Foreskin keratinocyte (primary cell): ENCODE measurements at places on chromosomes 4 and X. TPM values are rescaled to one million over a fixed set of nuclear protein-coding genes. Genes with fewer than 3 reads are reported as not detected.
A peak's percentile ranks its signal among the peaks of the same experiment; 100 is the strongest.

Gene BEX5
- polyA plus RNA-seq = 1.1 TPM in 2 replicates

GRCh38 chrX:14427614-14428013, 101.7 kb upstream of the GLRA2 start:
- DNase-seq = no peak

DNA sequence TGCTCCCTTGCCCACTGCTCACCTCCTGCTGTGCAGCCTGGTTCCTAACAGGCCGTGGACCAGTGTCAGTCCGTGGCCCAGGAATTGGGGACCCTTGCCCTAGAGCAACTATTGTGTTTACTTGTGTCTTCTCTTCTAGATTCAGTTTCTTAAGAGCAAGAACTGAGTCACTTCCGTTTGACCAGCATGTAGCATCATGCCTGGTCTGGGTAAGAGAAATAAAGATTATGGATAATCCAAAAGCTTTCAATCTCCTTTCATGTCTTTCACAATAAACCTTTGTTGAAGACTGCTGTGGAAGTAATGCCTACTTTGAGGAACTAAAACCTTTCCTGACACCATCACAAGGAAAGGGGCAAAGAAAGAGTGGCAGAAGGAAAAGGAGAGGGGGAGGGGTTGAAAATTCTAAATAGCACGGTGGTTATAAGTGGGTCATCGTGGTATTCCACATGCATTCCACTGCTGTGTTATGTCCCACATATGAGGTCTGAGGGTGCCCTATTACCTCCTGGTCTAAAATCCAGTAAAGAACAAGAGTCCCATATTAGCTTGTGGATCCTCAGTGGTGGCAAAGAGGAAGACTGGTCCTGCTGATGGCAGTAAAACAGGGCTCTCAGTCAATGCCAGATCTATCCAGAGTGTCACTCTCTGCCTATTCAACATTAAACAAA, 133.4 kb downstream of the RASL11B start:
- no peak for DNase-seq

GRCh38 chr4:159829184-159829583, 726.3 kb downstream of the RAPGEF2 start:
- DNase-seq = no peak

- peak; percentile 0 for DNase-seq
Measured at GRCh38 chr4:139704915-139705485, 39.4 kb downstream of the MGST2 start.

GRCh38 chr4:18954538-18954937, 933.0 kb upstream of the LCORL start:
- no peak for DNase-seq

GRCh38 chr4:169174247-169174646, 96.5 kb downstream of the SH3RF1 start:
- DNase-seq = peak; percentile 65
